T-helper 9 cell (primary cell): ENCODE measurements at places on chromosomes 3 and 15.

DNA sequence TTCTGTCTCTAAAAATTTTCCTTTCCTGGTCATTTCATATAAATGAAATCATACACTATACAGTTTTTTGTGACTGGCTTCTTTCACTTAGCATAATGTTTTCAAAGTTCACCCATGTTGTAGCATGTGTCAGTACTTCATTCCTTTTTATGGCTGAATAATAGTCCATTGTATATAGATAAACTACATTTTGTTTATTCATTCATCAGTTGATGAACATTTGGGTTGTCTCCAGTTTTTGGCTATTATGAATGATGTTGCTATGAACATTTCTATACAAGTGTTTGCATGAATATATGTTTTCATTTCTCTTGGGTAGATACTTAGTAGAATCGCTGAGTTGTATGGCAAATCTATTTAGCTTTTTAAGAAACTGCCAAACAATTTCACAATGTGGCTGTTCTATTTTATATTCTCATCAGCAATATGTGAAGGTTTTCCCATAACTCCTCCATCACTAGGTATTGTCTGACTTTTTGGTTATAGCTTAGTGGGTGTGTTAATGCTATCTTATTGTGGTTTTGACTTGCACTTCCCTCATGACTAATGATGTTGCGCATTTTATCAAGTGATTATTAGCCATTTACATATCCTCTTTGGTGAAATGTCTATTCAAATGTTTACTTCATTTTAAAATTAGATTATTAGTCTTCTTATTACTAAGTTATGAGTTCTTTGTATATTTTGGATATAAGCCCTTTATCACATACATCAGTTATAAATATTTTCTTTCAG lies 21.7 kb upstream of the AP4E1 start:
- no peak for DNase-seq

- no peak for DNase-seq
Measured at GRCh38 chr3:115156046-115156654, 9.1 kb upstream of the ZBTB20 start.

DNA sequence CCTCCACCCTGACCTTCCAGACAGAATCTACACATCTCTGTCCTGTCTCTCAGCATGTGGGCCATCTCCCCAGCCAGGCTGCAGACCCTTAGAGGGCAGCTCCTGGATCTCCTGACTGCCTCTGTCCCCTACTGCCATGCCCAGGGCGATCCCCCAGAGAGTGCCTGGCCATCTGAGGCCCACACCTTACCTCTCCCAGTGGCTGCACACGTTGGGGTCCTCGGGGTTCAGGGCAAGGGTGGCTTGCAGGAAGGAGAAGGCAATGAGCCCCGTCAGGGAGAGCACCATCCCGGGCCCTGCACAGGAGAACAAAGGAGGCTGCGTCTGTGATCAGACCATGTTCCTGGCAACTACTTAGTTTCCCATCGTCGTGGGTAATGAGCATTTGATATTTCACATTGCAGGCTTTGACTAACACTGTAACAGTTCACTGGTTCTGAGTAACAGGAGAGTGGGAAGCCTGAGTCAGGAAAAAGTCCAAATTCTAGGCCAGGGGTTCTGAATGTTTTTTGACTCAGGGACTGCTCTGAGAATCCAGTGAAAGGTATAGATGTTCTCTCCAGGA lies 125.4 kb downstream of the MEGF11 start:
- DNase-seq: no peak

GRCh38 chr15:43920815-43921214 lies 94.0 kb downstream of the WDR76 start:
- no peak for DNase-seq
